ENCODE measurements at places on chromosomes 6 and 20. TPM values are rescaled to one million over a fixed set of nuclear protein-coding genes. Genes with fewer than 3 reads are reported as not detected.

The LBP gene
- total RNA-seq, result not detected

The OR12D3 gene
- not detected for total RNA-seq

The MYO6 gene
- total RNA-seq, result 18.9 TPM

The BPIFB2 gene
- not detected for total RNA-seq

The AGER gene
- total RNA-seq, result 4.1 TPM

The SALL4 gene
- 0.60 TPM for total RNA-seq

The BHLHE23 gene
- not detected for total RNA-seq

The BACH2 gene
- total RNA-seq, result not detected

The SPATA25 gene
- 0.74 TPM for total RNA-seq

The CHD6 gene
- 25.3 TPM for total RNA-seq

The RGS19 gene
- total RNA-seq, result 19.3 TPM

The FAXC gene
- total RNA-seq, result 1.8 TPM

The HLA-DMB gene
- total RNA-seq, result not detected

The CUL9 gene
- 16.0 TPM for total RNA-seq

The SLC22A7 gene
- not detected for total RNA-seq

The ZC2HC1B gene
- total RNA-seq, result not detected

All from HFFc6 (cell line).